ENCODE measurements at places on chromosomes 2 and 18. TPM values are rescaled to one million over a fixed set of nuclear protein-coding genes. Genes with fewer than 3 reads are reported as not detected.

DNA sequence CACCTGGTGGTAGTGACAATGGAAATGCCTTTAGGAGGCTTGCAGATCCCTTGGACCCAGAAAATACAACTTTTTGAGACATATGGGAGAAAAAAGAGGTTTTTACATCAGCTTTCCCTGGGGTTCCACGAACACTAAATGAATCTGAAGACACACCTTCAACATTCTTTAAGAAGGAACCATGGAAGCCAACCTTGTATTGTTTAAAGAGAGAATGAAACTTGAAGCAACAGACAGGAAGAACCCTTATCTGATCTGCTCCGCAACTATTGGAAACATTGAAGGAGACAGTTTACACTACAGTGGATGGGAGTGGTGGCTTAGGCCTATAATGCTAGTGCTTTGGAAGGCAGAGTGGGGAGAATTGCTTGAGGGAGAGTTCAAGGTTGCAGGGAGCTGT is 190.4 kb downstream of the LAMA1 start:
- no peaks in the 10 kb centered on the region for H3K4me1 ChIP-seq
- H3K4me3 ChIP-seq: no peak overlapping the region
- DNase-seq: no peak
- H3K27me3 ChIP-seq: no peaks in the 10 kb centered on the region
- H3K27ac ChIP-seq: no peak overlapping the region

- H3K36me3 ChIP-seq: no peaks in the 10 kb centered on the region
- no peak overlapping the region for H3K27ac ChIP-seq
- H3K4me3 ChIP-seq: no peak overlapping the region
- H3K27me3 ChIP-seq: peaks cover 36% of the 10 kb centered on the region
- H3K4me1 ChIP-seq: peaks cover 34% of the 10 kb centered on the region
Observed at GRCh38 chr2:172387361-172387760, 40.0 kb upstream of the ITGA6 start.

DNA sequence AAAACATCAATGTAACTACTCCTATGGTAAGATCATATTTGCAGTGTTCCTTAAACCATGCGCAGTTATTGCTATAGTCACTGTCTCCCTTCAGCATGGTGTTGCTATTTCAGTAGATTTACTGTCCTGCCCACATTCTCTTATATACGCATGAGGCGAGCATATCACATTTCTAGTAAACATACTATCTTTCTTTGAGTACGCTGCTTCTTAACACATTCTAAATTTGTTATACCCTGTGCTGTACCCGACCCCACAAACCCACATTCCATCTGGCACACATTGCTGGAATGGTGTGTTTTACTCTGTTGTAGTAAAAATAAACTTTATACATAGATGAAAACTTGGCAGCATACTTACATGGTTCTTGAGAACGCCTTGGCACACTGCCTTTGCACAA is 163.3 kb downstream of the QPCT start:
- no peak overlapping the region for H3K27ac ChIP-seq
- no peaks in the 10 kb centered on the region for H3K36me3 ChIP-seq
- DNase-seq: no peak
- H3K4me1 ChIP-seq: peaks cover 21% of the 10 kb centered on the region
- no peak overlapping the region for H3K4me3 ChIP-seq

- H3K4me1 ChIP-seq: peaks cover 58% of the 10 kb centered on the region
- no peak overlapping the region for H3K4me3 ChIP-seq
- no peaks in the 10 kb centered on the region for H3K27me3 ChIP-seq
- no peak for DNase-seq
- H3K36me3 ChIP-seq: peaks cover 25% of the 10 kb centered on the region
- no peak overlapping the region for H3K27ac ChIP-seq
Observed at GRCh38 chr2:54601339-54601738, 122.1 kb upstream of the EML6 start.

DNA sequence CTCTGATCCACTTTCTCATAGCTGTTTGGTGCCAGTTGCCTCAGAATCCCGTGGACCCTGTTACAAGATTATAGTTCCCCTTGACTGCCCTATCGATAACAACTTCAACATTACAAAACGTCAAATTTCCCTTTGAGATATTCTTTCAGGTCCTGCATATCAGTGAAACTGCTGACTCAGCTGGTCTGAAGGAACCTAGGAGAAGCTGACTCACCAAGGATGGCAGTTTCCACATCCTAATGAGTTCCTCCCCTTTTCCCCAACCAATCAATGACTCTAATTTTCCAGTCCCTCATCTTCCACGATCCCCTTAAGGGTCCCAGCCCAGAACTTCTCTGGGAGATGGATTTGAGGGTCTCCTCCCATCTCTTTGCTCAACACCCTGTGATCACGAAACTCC is 27.6 kb upstream of the GNAL start:
- H3K27ac ChIP-seq: no peak overlapping the region

- DNase-seq: peak; percentile 28
- no peaks in the 10 kb centered on the region for H3K27me3 ChIP-seq
- peaks cover 82% of the 10 kb centered on the region for H3K36me3 ChIP-seq
- H3K27ac ChIP-seq: peak overlapping the region; percentile 90
Observed at GRCh38 chr2:63888490-63889402, 47.0 kb downstream of the UGP2 start.

- no peaks in the 10 kb centered on the region for H3K4me1 ChIP-seq
- no peaks in the 10 kb centered on the region for H3K27me3 ChIP-seq
- H3K36me3 ChIP-seq: no peaks in the 10 kb centered on the region
- H3K4me3 ChIP-seq: no peak overlapping the region
Observed at GRCh38 chr2:193331676-193332075, 1136.9 kb upstream of the TMEFF2 start.

GRCh38 chr18:62388855-62389760 is 64.0 kb downstream of the TNFRSF11A start:
- no peak overlapping the region for H3K27ac ChIP-seq
- peaks cover 19% of the 10 kb centered on the region for H3K36me3 ChIP-seq
- peaks cover 18% of the 10 kb centered on the region for H3K4me1 ChIP-seq
- no peaks in the 10 kb centered on the region for H3K27me3 ChIP-seq

GRCh38 chr18:3177902-3178687 is 41.7 kb downstream of the MYOM1 start:
- H3K27ac ChIP-seq: no peak overlapping the region
- H3K27me3 ChIP-seq: no peaks in the 10 kb centered on the region
- DNase-seq: no peak
- H3K36me3 ChIP-seq: no peaks in the 10 kb centered on the region

DNA sequence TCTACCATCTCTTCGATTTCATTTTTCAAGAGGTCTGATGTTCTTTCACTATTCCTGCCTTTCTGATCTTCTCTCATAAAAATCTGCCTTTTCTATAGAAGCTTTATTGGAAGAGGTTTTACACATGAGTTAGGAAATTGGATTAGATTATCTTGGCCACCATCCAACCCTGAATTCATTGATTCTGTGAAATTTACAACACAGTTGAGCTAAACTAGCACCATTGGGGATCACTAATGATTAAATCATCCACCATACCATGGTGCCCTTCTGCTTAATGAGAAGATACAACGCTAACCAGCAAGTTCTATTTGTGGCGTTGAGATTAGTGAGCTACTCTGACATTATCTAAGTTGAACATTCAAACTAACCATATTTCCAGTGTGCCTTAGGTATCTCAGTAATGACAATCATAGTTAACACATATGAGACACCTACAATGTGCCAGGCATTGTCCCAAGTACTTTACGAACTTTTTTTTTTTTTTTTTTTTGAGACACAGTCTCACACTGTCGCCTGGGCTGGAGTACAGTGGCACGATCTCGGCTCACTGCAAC is 17.3 kb upstream of the LBH start:
- H3K27me3 ChIP-seq: no peaks in the 10 kb centered on the region
- H3K4me1 ChIP-seq: peaks cover 22% of the 10 kb centered on the region
- H3K4me3 ChIP-seq: no peak overlapping the region
- H3K27ac ChIP-seq: no peak overlapping the region
- no peaks in the 10 kb centered on the region for H3K36me3 ChIP-seq
- DNase-seq: no peak

- DNase-seq: peak; percentile 80
- no peak overlapping the region for H3K4me3 ChIP-seq
- H3K27ac ChIP-seq: no peak overlapping the region
- peaks cover 14% of the 10 kb centered on the region for H3K27me3 ChIP-seq
- no peaks in the 10 kb centered on the region for H3K4me1 ChIP-seq
Observed at GRCh38 chr2:100470898-100471514, 724 bp downstream of the NMS start.

GRCh38 chr2:227881866-227882517 is 10.6 kb downstream of the DAW1 start:
- no peaks in the 10 kb centered on the region for H3K27me3 ChIP-seq
- DNase-seq: no peak
- H3K27ac ChIP-seq: no peak overlapping the region
- H3K4me1 ChIP-seq: peaks cover 4% of the 10 kb centered on the region
- H3K36me3 ChIP-seq: no peaks in the 10 kb centered on the region

DNA sequence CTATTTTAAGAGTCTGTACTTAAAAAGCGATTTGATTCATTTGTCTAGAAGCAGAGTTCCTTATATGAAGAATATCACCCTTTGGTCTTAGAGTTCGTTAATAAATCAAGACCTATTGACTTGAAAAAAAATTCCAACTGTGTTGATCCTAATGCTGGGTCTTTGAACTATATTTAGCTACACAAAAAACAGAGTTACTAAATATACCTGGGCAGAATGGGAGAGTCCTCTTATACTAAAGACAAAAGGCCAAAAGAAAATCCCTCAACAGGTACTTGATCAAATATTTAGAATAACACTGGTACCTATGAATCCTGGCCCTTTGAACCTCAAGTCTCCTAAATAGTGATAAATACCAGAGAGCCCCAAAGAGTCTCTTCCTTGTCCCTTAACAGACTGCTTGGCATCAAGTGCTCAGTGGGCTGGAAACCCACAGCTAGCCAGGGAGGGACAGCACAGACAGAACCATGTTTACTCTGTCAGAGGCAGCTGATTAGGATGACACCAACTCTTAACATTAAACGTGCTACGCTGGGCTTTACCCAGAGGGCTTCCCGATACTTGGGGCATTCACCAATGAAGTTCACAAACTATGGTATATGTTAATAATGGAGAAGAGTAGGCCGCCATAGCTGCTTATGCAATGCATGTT is 95.1 kb downstream of the FIGN start:
- H3K36me3 ChIP-seq: no peaks in the 10 kb centered on the region
- H3K27ac ChIP-seq: no peak overlapping the region
- no peak for DNase-seq
- H3K4me3 ChIP-seq: no peak overlapping the region

DNA sequence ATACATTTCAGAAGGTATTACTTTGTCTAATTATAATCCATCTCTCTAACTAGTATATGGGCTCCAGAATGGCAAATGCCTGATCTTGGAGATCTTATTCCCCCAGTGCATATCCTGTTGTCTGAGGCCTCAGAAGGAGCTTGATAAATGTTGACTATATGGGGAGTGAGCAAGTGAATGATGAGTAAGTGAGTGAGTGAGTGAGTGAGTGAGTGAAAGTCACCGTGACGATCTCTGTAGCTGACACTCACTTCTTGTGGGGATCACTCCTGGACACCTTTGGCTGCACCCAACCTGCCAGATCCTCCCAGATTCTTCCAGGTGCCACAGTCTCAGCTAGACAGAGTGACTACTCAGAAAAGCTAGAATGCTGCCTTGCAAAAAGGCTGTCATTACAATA is 2.8 kb downstream of the XDH start:
- no peaks in the 10 kb centered on the region for H3K36me3 ChIP-seq
- no peak for DNase-seq
- no peak overlapping the region for H3K4me3 ChIP-seq
- no peak overlapping the region for H3K27ac ChIP-seq
- no peaks in the 10 kb centered on the region for H3K4me1 ChIP-seq
- no peaks in the 10 kb centered on the region for H3K27me3 ChIP-seq

GRCh38 chr18:26044807-26045206 is 45.6 kb downstream of the SS18 start:
- peaks cover 5% of the 10 kb centered on the region for H3K4me1 ChIP-seq
- H3K27ac ChIP-seq: no peak overlapping the region
- no peak for DNase-seq
- H3K36me3 ChIP-seq: peaks cover 22% of the 10 kb centered on the region
- H3K27me3 ChIP-seq: no peaks in the 10 kb centered on the region

DNA sequence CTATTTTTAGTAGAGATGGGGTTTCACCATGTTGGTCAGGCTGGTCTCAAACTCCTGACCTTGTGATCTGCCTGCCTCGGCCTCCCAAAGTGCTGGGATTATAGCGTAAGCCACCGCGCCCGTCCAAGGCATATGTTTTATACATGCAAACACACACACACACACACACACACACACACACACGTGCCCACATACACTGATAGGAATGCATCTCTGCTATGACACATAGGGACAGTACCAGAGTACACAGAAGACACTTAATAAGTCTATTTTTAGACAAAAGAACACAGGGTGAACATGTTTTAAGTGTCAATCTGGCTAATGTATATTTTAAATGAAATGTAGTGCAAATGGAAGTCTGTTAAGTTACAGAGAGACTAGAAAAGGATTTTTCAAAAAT is 10.7 kb upstream of the RNF103 start:
- H3K36me3 ChIP-seq: no peaks in the 10 kb centered on the region
- no peaks in the 10 kb centered on the region for H3K27me3 ChIP-seq
- H3K27ac ChIP-seq: no peak overlapping the region

- no peak for DNase-seq
- H3K4me1 ChIP-seq: peaks cover 31% of the 10 kb centered on the region
- H3K27ac ChIP-seq: no peak overlapping the region
- no peaks in the 10 kb centered on the region for H3K27me3 ChIP-seq
- H3K36me3 ChIP-seq: peaks cover 27% of the 10 kb centered on the region
- no peak overlapping the region for H3K4me3 ChIP-seq
Observed at GRCh38 chr2:7867867-7868266, 814.0 kb upstream of the ID2 start.

- DNase-seq: no peak
- H3K27ac ChIP-seq: no peak overlapping the region
- no peak overlapping the region for H3K4me3 ChIP-seq
- no peaks in the 10 kb centered on the region for H3K27me3 ChIP-seq
- H3K36me3 ChIP-seq: peaks cover 17% of the 10 kb centered on the region
Observed at GRCh38 chr2:215493376-215493775, 57.5 kb upstream of the FN1 start.

DNA sequence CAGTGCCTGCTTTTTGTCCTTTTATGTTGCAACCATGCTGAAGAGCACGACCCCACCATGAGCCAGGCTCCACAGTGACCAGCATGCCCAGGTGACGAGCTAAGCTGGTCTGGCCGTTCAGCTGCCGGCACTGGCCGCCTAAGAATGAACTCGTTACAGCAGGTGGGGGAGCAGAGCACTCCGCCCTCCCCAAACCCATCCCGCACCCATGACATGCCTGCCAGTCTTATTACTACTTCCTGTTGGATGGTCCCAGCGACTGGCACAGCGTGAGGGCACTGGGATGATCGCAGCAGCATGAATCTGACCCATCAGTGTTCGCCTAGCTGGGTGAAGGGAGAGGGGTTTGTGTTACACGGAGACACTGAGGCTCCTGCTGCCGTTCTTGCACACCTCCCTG is 11.5 kb downstream of the DIPK1C start:
- H3K4me3 ChIP-seq: no peak overlapping the region
- H3K27me3 ChIP-seq: no peaks in the 10 kb centered on the region
- H3K4me1 ChIP-seq: 0 out of 2 replicates have a peak, but pooled peaks cover 3% of the 10 kb centered on the region

- DNase-seq: no peak
- H3K27ac ChIP-seq: no peak overlapping the region
- no peaks in the 10 kb centered on the region for H3K36me3 ChIP-seq
- H3K4me3 ChIP-seq: no peak overlapping the region
Observed at GRCh38 chr2:237459226-237459625, 27.8 kb upstream of the MLPH start.

Gene CIB4
- not detected for total RNA-seq

Gene UGT1A3
- total RNA-seq: not detected

Gene MAT2A
- 222 TPM for total RNA-seq

Gene TMEM237
- total RNA-seq: 33.9 TPM

Gene GPR39
- 0.74 TPM for total RNA-seq

Gene C2orf80
- 0.39 TPM for total RNA-seq

Gene CNTNAP5
- 0.34 TPM for total RNA-seq

Gene IL1RN
- total RNA-seq: not detected

Gene DSG1
- total RNA-seq: not detected
